Kidney capillary endothelial cell (primary cell): ENCODE measurements at places on chromosomes 7 and 10.

DNA sequence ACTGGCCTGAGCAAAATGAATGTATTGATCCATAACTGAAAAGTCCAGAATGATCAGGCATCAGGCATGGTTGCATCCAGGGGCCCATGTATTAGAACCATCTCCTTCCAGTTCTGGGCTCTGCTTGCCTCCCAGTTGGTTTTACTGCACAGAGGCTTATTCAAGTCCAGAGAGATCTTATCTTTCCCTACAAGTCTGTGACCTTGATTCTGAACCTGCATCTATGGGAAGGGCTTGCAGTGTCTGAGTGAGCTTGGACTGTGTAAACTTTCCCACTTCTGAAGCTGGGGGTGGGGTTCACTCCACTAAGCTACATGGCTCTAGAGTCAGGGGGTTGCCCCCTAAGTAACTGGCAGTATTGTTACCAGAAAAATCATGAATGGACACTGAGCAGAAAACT lies 136.2 kb downstream of the TCF7L2 start:
- DNase-seq: no peak

- no peak for DNase-seq
Measured at GRCh38 chr7:7919449-7919945, 49.1 kb upstream of the GLCCI1 start.

- no peak for DNase-seq
Measured at GRCh38 chr10:28036587-28036986, 37.7 kb upstream of the ODAD2 start.

DNA sequence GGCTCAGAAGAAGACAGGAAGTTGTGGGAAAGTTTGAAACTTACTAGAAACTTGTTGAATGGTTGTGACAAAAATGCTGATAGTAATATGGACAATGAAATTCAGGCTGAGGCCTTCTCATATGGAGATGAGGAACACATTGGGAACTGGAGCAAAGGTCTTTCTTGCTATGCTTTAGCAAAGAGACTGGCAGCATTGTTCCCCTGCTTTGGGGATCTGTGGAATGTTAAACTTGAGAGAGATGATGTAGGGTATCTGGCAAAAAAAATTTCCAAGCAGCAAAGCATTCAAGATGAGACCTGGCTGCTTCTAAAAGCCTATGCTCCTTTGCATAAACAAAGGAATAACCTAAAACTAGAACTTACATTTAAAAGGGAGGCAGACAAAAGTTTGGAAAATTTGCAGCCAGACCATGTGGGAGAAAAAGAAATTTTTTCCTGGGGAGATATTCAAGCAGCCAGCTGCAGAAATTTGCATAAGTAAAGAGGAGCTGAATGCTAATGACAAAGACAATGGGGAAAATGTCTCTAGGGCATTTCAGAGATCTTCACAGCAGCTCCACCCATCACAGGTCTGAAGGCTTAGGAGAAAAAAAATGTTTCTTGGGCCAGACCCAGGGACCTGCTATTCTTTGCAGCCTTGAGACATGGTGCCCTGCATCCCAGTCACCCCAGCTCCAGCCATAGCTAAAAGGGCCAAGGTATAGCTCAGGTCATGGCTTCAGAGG lies 16.5 kb upstream of the KCND2 start:
- DNase-seq: no peak

- DNase-seq: no peak
Measured at GRCh38 chr7:95907337-95907736, 135.0 kb downstream of the DYNC1I1 start.

GRCh38 chr7:20172736-20173334 lies 44.3 kb downstream of the MACC1 start:
- no peak for DNase-seq

DNA sequence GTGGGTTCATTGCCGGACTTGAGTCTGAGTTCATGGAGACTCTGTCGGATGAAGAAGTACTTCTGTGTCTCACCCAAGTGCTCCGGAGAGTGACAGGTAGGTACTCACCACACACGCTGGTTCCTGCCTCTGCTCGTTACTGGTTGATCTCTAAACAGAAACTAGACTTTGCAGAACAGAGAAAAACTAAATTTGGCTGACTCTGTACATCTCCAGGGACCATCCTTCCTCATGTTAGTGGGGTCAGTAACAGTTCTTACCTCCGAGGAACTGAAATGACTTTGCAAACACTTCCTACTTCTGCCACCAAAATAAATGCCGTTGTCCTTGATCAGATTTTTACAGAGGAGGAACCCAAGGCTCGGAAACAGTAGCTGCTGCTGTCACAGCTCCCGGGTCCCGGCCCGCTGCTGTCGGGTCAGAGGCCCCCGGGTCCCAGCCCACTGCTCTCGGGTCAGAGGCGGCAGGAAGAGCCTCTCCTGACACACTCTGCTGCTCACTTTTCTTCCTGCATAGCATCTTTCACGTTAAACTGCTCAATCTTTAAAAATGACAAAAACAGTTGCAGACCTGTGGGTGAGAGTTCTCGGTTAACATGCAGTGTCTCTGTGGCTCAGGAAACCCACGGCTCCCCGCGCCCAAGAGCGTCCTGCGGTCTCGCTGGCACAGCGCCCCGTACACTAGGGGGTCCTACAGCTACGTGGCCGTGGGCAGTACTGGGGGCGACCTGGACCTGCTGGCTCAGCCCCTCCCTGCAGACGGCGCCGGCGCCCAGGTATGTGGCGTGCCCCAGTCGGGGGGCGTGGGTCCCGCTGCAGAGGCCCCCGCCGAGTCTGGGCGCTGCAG lies 4.8 kb upstream of the MTG1 start:
- DNase-seq: no peak

GRCh38 chr10:78920011-78920410 lies 148.8 kb upstream of the ZMIZ1 start:
- no peak for DNase-seq

GRCh38 chr7:70886547-70886946 lies 245.4 kb upstream of the GALNT17 start:
- DNase-seq: no peak

- DNase-seq: no peak
Measured at GRCh38 chr10:9172276-9172675, 1117.8 kb downstream of the GATA3 start.

DNA sequence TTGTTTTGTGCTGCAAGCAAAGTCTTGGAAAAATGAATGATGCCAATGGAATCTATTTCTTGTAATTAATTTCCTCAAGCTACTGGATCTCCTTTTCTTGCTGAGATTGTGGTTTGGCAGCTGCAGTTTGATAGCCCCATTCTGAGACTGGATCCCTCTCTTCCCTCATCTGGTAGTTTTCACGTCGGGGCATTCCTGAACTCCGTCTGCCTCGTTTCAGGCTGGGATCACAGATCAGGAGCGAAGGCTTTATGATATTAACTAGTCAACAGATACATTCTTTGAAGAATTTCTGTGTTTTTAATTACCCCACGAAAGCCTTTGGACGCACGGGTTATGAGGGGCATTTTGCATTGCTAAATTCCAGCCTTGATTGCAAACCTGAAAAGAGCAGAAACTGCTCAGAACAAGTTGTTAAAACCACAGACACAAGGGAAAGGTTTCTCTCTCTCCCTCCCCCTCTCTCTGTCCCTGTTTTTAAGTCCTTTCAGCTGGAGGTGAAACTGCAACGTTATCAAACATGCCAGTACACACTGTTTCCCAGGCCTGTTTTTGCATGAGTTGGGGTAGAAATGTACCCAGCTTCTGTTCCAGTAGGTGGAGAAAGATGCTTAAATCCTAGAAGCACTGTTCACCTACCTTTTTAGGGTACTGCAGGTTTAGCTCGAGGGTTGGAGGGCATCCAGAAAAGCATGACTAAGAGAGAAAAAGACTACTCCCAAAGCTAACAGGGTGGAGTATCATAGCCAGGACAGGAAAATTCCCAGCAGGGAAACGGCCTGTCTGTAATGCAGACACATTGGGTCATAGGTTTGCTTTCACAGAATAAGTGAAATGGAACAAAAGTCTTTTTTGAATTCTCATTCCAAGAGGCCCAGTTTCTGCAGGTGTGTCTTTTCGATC lies 124.3 kb downstream of the CUX1 start:
- no peak for DNase-seq

- no peak for DNase-seq
Measured at GRCh38 chr7:135758531-135758932, 9.9 kb upstream of the FAM180A start.

DNA sequence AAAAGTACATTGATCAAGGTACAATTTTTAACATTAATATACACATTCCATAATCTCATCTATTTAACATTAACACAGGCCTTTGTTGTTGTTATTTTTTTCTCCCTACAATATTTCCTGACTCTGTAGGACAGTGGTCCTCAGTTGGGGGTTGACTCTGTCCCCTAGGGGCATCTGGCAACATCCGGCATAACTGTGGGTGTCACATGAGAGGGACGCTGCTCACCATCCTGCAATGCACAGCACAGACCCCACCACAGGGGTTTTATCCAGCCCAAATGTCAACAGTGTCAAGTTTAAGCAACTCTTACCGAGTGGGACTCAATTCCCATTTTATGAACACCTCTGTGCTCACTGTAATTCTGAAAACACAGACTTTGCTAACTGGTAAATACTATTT lies 8.8 kb downstream of the IDI1 start:
- DNase-seq: no peak

DNA sequence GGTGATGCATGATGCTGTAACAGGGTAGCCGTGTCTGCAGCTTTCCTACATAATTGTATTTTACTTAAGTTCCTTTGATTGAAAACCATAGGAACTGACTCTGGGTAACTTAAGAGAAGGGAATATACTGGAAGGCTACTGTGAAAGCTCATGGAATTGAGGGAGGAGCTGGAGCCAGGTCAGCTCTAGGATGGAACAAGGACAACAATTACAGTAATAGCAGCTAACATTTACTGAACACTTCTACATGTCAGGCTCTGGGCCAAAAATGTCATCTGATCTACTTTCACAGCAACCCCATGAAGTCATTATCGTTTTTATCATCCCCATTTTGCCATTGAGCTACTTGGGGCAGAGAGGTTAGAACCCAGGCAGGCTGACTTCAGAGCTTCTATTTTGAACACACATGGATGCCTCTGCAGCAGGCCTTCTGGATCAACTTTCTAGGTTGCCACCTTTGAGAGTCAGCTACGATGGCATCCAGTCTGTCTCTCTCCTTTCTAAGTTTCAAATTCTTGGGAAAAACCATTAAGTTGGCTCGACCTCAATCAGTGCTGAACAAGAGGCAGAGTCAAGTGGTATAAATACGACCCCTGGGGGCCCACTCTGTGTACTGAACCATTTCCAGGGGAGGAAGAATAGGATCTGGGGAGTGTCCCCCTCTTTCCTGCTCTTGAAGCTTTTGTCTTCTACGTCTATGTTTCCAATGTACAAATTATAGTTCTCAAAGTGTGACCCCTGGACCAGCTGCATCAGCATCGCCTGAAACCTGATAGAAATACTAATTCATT lies 272.3 kb upstream of the PLPP4 start:
- no peak for DNase-seq

GRCh38 chr10:6068422-6068821 lies 6.3 kb upstream of the IL2RA start:
- no peak for DNase-seq

GRCh38 chr10:100886963-100887362 lies 25.8 kb upstream of the SLF2 start:
- DNase-seq: no peak

GRCh38 chr10:79068203-79068561 lies 584 bp upstream of the ZMIZ1 start:
- DNase-seq: no peak

GRCh38 chr7:6139189-6139996 lies 108.2 kb downstream of the ANKRD61 start:
- no peak for DNase-seq

GRCh38 chr10:47143072-47143471 lies 156.9 kb upstream of the GDF10 start:
- DNase-seq: no peak

DNA sequence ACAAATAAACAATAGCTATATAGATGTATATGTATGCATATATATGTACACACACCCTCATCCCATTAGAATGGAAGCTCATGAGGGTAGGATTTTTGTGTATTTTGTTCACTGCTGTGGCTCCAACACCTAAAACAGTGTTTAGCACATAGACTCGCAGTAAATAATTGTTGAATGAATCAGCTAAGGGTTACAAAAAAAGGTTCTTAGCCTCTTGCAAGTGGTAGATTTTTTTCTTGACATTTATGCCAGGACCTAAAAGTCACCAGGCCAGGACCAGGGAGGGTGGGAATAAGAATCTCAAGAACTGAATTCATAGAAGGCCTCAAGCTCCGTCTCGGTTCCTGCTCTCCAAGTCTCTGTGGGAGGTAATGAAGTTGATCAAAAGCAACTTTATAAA lies 82.5 kb upstream of the CAPZA2 start:
- no peak for DNase-seq

DNA sequence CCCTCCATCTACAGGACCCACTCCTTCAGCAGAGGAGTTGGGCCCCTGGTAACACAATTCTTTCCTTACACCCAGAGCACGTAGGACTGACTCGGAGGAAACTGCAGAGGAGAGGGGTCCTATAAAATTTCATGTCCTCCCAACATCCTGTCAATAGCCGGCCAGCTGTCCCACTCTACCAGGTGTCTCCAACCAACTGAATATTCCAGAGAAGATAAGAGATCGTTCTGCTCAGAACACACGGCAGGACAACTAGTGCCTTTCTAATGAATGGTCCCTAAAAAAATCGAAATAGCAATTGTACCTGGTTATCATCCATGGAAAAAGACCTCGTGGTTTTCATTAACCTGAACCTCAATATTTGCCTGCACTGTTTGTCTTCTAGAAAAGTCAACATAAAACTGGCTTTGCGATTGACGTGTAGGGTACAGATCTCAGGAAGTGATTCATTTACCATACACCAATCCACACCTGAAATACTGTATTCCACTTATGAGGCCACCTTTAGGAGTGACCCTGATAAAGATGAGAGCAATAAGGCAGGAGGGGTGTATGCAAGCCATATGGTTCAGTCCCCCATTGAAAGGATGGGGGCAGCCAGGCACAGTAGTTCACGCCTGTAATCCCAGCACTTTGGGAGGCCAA lies 111.7 kb downstream of the PARP12 start:
- no peak for DNase-seq

DNA sequence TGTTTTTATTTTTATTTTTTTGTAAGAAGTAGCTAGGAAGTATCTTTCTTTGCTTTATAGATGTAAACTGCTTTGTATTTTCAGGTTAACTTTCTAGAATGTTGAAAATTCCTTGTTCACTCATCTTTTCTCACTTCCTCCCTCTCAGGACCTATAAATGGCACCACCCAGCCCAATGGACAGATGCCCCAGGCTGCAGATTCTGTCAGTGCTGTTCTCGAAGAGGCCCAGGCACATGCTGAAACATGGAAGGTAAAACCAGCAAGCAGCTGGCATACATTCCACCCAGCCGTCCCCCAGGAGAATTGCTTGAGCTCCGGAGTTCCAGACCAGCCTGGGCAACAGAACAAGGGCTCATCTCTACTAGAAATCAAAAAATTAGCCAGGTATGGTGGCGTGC lies 47.1 kb upstream of the PDSS1 start:
- DNase-seq: no peak

GRCh38 chr10:87661861-87662785 lies 2.4 kb downstream of the PAPSS2 start:
- DNase-seq: no peak
